ENCODE measurements at places on chromosomes 3 and 15.

- peak; percentile 14 for DNase-seq
These were observed 631.6 kb upstream of the EPHA6 start for GRCh38 chr3:96182756-96183155.

- DNase-seq = no peak
These were observed 844.6 kb upstream of the ROBO1 start for GRCh38 chr3:80612366-80612765.

DNA sequence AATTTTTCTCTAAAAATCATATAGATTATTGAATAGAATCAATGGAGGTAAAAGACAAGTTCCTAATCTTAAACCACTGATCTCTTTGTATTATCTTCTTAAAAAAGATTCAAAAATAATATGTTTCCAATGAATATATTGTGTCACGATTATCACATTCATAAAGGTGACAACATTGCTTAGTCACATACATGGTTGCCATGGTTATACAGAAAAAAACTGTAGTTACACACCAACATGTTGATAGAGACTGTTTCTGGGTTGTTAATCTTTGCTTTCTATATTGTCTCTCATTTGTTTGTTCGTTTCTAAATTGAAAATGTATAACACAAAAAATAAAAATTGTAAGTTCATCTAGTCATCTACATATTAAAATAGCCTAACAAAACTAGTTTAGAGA is 376.0 kb upstream of the ALCAM start:
- no peak for DNase-seq

- peak; percentile 85 for DNase-seq
These were observed 9.1 kb upstream of the SKIC8 start for GRCh38 chr15:78308422-78309032.

DNA sequence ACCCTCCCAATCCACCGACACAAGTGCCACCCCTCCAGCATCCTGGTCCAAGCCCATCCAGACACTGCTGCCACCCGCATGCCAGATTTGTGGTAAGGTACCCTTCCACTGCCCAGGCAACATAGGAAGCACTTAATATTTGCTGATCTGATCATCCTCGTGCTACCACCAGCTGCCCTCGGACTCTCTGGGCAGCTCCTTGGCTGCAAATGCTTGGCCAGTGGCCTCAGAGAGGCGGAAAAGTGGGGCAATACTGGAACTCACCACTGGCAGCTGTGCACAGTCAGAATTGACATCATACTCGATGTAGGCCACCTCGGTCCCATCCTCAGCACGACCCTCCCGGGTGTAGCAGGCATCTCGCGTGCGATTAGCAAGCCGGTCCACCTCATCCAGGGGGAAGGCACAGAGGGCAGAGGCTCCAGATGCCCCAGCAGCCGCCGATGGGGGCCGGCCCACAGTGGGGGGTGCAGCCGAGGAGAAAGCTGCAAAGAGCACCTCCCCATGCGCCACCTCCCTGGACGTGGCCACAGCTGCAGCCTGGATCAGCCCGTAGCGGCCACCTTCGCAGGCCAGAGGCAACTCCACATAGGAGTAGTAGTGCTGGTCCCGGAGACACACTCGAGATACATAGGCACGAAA is 6.5 kb downstream of the PLXNB1 start:
- peak; percentile 29 for DNase-seq

DNA sequence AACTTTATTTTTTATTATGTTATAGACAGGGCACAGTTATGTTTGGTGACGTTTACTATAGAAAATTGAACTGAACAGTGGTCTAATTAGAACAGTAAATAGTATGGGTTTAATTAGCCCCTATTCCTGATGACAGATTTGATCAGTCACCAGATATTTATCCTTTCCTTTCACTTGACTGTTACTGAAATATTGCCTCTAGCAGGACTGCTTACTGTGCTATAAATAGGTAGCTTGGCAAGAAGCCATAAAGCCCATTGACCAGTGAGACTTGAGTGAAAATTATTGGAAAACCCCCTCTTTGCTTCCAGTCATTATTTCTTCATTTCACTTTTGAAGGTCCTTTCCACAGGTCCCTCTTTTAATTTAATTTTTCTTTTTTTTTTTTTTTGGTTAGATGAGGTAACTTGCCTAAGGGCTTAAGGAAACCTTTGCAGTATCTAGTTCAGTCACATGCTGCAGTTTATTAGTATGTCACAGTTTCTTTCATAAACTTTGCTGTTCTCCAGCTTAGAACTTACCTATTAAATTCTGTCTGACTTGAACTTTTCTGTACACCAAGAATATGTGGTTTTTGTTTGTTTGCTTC is 115.6 kb downstream of the ADAMTSL3 start:
- peak; percentile 37 for DNase-seq

DNA sequence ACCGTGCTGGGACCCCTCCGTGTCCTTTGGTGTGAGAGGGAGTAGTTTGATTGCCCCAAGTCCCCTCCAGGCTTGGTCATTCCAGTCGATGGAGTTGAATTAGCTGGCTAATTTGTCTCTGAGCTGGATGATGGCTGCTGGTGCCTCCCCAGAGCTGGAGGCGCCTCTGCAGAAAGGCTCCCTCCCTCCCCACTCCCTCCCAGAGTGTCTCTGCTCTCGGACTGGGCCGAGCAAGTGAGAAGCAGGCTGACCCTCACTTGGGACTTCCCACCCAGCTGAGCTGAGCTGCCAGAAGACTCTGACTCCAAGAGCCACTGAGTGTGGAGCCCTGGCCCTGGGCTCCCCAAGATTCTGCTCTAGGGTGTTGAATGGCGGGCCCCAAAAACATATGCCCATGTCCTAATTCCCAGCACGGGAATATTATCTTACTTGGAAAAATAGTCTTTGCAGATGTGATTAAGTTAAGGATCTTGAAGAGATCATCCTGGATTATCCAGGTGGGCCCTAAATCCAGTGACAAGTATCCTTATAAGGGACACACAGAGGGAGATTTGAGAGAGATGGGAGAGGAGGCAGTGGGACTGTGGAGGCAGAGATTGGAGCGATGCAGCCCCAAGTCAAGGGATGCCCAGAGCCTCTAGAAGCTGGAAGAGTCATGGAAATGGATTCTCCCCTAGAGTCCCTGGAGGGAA is 60.7 kb upstream of the TLE3 start:
- no peak for DNase-seq

- no peak for DNase-seq
These were observed 158.1 kb downstream of the SSR3 start for GRCh38 chr3:156396851-156397250.

DNA sequence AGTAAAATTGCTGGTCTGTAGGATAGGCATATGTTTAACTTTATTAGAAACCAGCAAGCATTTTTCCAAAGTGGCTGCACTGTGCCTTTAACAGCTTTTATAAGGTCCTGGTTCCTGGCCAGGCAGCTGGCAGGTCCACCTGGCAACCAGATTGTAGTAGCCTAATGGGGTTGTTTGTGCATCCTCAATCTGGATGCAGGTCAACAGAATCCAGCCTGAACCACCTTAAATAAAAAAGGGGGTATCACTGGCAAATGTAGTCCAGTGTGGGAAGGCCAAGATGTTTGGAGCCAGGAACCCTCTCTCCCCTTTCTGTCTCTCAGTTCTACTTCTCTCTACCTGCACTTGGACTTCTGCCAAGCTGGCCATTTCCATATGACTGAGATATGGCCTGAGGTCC is 200.3 kb downstream of the ZNF621 start:
- DNase-seq = no peak

DNA sequence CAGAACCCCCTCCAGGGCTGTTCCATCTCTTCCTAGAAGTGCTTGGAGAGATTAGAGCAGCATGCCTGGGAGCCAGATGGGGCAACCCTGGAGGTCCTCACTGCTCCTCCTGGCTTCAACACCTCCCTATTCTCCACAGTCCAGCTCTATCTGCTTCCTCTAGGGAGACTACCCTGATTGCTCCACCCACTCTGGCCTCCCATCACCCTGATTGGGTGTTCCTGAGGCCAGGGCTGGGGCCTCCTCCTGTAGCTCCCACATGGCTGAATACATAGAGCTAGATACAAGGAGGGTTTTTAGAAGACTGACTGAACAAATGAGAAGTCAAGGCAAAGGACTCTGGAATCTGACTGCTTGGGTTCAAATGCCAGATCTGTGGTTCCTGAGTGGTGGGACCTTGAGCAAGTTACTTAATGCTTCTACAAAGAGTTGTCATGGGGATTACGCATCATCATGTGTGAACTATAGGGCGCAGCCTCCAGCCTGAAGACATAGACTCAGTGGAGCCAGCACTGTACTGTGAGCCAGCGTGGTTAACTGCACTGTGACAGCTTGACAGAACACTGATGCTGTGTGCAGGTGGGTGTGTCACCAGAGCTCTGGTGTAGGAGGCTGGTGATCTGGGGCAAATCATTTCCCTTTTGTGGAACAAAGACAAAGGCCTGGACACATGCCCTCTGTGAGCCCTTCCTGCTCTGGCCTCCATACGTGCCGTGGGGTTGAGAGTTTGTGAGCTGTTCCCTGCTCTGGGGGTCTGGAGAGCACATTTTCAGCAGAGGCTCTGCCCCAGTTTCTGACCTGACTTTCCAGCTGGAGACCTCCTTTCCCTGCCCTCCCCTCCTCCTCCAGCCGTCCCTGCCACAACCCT is 74.8 kb downstream of the SCN5A start:
- DNase-seq = peak; percentile 34

- no peak for DNase-seq
These were observed 94.7 kb downstream of the PLXNA1 start for GRCh38 chr3:127077505-127078064.

DNA sequence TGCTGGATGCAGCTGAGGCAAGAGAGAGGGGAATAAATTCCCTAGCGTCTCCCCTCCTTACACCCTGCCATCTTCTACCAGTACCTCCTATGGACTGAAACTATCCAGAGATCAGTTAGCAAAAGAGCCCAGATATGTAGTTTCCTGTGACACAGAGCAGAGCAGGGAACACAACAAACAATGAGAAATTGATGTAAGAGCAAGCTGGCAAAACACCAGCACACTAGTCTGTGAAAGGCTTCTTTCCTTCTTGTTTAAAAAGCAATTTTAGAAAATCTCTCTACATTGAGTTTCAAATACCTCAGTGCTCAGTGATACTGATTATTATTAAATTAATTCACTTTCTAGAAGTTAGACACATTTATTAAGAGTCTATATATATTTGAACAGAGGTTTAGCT is 215.6 kb upstream of the AZI2 start:
- DNase-seq = no peak

GRCh38 chr3:150327678-150328653 is 80.1 kb upstream of the TSC22D2 start:
- DNase-seq = no peak

GRCh38 chr3:46280105-46280797 is 38.0 kb downstream of the CCR3 start:
- DNase-seq = no peak

DNA sequence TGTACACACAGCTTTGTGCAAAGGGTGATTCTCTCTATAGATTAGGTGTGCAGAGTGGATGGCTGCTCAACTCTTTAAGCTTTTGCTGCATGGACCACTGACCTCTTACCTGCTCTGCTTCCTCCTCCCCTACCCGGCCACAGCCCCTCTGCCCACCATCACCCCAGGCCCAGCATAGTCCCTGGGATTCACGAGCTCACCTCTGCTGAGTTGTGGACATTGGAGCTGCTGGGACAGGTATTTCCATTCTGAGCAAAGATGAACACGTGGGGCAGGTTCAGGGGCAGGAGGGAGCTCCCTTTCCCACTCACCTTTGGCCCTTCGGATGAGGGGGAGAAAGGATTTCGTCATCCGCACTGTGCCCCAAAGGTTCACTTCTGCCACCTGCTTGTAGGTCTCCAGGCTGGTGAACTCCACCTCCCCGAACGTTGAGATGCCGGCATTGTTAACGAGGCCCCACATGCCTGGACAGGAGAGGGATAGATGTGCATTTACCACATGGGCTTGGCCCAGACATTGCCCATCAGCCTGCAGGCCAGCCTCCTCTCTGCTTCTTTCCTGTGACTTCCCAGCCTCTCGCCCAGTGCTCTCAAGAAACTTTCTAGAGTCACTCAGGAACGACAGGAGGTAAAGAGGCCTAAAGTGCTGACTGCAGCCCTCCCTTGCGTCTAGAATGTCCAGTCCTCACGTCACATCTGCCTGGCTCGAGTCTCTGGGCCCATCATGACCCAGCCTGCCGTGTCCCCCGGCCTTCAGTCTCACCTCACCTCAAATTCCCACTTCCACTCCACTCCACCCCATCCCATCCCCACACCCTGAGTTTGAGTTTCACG is 41.6 kb downstream of the BDH1 start:
- no peak for DNase-seq

GRCh38 chr3:107772016-107772415 is 249.3 kb downstream of the BBX start:
- no peak for DNase-seq

- no peak for DNase-seq
These were observed 3.1 kb upstream of the HLTF start for GRCh38 chr3:149089395-149089794.

DNA sequence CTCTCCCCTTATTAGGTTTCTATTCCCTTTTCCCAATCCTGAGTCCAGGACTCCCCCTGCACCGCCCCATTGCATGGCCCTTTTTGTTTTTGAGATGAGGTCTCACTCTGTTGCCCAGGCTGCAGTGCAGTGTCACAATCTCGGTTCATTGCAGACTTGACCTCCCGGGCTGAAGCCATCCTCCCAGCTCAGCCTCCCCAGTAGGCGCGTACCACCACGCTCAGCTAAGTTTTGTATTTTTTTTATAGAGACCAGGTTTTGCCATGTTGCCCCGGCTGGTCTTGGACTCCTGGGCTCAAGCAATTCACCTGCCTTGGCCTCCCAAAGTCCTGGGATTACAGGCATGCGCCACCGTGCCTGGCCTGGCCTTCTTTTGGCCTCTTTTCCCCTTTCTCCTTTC is 29.3 kb downstream of the PDIA5 start:
- no peak for DNase-seq

- DNase-seq = no peak
These were observed 3.4 kb downstream of the TMEM212 start for GRCh38 chr3:171846597-171846996.

DNA sequence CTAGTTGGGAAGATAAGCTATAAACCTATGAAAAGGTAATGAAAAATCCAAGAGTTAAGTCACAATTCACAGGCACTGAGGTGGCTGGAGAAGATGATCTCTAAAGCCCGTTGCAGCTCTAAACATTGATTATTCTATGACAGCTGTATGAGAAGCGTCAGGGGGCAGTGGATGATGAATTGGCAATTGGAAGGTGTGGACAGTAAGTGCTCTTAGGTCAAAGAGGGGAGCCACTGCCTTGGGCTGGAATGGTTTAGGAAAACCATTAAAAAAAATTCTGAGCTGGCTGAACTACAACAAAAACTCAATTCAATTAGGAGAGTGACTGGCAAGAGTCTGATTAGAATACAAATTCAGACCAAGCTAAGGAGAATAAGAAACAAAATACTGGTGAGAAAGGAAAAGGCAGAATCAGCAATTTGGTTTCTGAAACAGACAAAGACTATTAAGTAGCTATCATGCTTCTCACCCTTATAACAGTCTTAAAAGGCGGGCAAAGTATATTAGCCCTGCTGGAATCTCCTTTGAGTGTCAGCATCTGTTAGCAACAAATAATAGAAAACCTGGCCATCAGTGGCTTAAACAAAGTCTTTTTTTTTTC is 8.8 kb upstream of the NMD3 start:
- DNase-seq = no peak

GRCh38 chr3:71305231-71306206 is 278.0 kb downstream of the FOXP1 start:
- DNase-seq = peak; percentile 15

GRCh38 chr15:26628879-26629529 is 143.9 kb downstream of the GABRB3 start:
- no peak for DNase-seq

- no peak for DNase-seq
These were observed 106.3 kb downstream of the TFG start for GRCh38 chr3:100815583-100815982.

- no peak for DNase-seq
These were observed 251.9 kb downstream of the CDIN1 start for GRCh38 chr15:36831125-36831903.

- DNase-seq = no peak
These were observed 20.6 kb downstream of the FAN1 start for GRCh38 chr15:30924353-30924752.
